Thoracic aorta (tissue), 2 donors: ENCODE measurements at places on chromosomes 11 and 22. TPM values are rescaled to one million over a fixed set of nuclear protein-coding genes. Genes with fewer than 3 reads are reported as not detected.

ZDHHC24 gene
- total RNA-seq, result 10.2 TPM

GRCh38 chr11:121337740-121338272, 45.2 kb downstream of the SC5D start:
- no peak for DNase-seq

GPHA2 gene
- not detected for total RNA-seq

GRCh38 chr11:123020968-123021367, 39.3 kb upstream of the BSX start:
- no peak for DNase-seq

- no peak for DNase-seq
Measured at GRCh38 chr22:28939394-28939793, 56.0 kb downstream of the ZNRF3 start.
